ENCODE measurements at places on chromosomes 5 and 9.

GRCh38 chr9:81499021-81499454 is 190.3 kb downstream of the TLE1 start:
- DNase-seq, result no peak

DNA sequence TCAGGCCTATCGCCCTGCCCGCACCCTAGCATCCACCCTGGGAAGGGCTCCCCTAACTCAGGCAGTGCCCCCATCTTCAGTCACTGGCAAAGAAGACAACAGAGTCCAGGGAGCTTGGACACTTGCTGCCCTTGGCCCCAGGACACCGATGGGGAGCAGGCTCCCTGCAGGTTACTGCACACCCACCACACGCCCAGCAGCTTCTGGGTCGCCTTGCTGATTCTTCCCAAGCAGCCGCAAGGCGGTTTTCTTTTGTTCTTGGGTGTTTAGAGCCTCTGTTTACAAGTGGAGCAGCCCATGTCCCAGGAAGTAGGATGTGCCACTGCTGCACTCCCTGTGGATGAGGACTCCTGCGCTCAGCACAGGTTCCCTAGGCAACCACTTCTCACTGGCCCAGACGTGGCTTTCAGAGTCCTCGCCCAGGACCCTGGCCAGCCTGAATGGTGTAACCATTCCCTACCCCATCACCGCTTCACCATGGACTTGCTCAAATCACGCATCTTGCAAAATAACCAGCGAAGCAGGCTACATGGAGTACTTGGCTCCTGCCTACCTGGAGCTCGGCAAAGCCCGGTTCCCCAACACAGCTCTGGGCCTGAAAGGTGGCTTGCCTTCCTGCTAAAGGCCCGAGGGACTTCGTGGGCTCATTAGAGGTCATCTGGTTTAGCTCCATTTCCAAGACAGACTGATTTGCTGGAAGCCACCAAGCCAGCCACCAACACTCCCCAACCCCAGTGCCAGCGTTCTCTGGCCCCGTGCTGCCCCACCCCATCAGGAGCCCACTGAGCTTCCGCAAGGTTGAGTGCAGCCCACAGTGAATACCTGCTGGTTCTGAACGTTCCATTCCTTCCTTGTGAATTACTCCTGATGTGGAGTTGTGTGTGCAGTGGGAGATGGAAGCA is 60.0 kb downstream of the PSMB7 start:
- no peak for DNase-seq

GRCh38 chr9:92709954-92710353 is 40.0 kb upstream of the IPPK start:
- DNase-seq, result no peak

- no peak for DNase-seq
These were observed 476.8 kb downstream of the CETN3 start for GRCh38 chr5:89932771-89933181.

GRCh38 chr9:37632479-37632878 is 18.3 kb upstream of the FRMPD1 start:
- no peak for DNase-seq

GRCh38 chr5:126007841-126008240 is 415.4 kb upstream of the GRAMD2B start:
- DNase-seq, result no peak

DNA sequence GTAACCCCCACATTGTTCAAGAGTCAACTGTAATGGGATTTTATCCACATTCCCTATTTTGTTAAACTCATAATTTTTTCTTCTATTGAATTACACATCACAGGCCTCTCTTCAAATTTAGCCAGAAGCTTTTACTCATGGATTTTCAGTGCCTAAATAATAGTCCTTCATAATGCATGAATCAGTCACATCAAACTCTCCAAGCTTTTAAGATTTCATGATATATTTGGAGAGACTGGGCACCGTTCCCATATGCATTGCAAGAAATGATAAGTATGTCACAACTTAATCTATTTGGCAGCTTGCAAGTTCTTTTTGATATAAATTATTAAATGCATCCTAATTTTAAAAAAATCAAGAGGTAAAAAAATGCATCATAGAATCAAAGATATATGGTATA is 465.9 kb downstream of the DMAC1 start:
- no peak for DNase-seq

- DNase-seq, result no peak
These were observed 61.0 kb upstream of the SPTLC1 start for GRCh38 chr9:92176068-92176799.

DNA sequence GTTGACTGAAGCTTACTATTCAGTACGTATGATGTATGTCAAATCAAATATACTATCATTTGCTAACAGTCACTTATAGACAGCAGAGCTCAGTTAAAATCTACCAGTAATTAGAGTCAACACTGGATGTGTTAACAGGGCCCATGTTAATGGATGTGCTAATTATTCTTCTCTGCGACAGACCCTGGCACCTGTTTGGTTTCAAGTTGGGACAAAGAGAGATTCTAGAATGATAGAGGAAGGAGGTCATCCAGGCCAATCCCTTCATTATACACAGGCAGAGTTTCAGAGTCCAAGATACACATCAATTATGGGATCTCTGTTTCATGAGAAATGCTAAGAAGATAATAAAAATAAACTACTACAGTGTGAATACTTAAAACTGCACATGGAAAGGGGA is 615.0 kb downstream of the ZNF608 start:
- no peak for DNase-seq

- DNase-seq, result no peak
These were observed 150.8 kb downstream of the DOCK8 start for GRCh38 chr9:365436-365835.
